ENCODE measurements at places on chromosomes 6 and 20.
A peak's percentile ranks its signal among the peaks of the same experiment; 100 is the strongest.

DNA sequence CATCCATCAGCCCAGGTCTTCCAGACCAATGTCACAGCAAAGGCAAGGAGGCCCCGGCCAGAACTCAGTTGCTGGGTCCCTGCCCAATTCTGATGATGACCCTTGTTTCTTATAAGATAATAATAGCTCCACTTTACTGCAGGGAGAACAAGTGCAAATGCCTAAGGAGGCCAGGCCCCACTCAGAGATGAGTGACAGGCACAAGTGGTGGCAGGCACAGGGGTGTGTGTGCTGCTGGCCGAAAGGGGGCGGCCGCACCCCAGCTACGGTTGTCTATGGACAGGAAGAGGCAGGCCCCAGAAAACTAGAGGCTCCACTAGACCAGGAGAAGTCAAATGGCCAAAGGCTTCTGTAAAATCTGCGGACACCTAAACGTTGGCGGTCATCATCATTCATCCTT lies 28.6 kb downstream of the GNAS-AS1 start:
- DNase-seq = no peak

- no peak for DNase-seq
Observed at GRCh38 chr6:3610206-3610605, 141.3 kb downstream of the PXDC1 start.

DNA sequence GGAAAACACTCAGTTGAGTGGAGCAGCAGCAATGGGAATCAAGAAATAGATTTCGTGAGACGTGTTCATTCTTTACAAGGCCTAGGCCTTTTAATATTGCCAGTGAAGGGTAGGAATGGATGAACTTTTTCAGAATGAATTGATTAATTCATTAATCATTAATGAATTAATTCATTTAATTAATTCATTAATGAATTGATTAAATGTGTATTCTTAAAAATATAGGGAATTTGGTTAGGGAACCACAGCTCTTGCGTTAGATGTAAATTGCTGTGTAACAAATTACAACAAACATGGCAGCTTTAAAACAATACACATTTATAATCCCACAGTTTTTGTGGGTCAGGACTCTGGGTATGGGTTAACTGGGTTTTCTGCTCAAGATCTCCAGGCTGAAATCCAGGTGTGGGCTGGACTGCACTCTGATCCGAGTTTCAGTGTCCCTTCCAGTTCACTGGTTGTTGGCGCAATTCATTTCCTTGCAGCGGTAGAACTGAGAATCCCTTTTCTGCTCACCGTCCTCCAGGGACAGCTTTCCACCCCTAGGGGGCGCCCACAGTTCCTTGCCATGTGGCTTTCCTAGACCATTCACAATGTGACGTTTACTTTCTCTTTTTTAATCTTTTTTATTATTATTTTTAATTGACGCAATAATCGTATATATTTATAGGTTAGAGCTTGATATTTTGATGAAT lies 32.8 kb upstream of the BCAS1 start:
- peak; percentile 72 for DNase-seq

DNA sequence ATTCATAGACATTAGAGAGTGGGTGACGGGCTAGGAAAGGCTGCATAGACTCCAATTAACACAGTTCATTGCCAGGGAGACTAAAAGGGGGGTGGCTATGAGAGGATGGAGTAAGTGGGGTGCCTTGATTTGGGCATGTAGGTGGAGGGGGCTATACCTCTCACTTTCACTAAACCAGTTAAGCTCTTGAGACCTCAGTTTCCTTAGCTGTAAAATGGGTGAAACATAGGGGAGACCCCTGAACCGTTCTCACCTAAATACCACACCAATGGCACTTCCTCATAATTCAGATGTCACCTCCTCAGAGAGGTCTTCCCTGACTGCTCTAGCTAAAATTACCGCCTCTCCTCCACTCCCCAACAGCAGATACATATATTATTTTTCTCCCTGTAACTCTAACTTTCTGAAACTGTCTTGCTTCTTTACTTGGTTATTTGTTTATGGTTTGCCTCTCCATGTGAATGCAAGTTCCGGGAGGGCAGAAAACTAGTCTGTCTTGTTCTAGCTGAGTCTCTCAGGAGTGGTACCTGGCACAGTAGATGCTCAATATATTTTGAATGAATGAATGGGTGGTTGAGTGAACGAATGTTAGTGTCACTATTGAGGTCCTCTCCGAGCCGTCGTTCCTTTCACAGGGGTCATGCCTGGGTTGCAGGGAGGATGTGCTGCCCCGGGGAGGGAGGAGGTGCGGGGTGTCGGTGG lies 615 bp upstream of the EYA2 start:
- DNase-seq = no peak

DNA sequence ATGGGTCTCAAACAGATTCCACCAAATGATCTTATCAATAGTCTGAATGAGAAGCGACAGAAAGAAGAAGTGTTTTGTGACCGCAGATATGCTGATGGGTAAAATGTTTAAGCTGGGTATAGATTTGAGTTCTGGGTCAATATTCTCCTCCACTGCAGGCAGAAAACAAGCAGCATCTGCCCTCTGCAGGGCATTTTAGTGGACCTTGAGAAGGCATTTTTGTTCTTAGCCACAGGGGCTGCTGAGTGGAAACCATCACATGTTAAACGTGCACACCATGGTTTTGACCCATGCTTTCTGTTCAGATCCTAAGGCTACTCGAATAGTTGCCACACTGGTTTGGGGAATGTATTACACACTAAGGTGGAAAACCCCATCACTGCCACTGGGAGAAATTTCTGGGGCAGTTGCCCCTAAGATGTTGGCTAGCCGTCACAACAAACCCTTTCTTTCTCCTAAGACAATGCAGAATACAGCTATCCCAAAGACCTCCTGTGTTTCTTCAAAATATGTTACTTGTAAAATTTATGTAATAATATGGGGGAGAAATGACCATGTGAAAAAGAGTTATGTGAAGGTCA lies 5.5 kb downstream of the POU3F2 start:
- DNase-seq = no peak

Data from GM03348 (cell line).